ENCODE measurements at places on chromosomes 2 and 18.

DNA sequence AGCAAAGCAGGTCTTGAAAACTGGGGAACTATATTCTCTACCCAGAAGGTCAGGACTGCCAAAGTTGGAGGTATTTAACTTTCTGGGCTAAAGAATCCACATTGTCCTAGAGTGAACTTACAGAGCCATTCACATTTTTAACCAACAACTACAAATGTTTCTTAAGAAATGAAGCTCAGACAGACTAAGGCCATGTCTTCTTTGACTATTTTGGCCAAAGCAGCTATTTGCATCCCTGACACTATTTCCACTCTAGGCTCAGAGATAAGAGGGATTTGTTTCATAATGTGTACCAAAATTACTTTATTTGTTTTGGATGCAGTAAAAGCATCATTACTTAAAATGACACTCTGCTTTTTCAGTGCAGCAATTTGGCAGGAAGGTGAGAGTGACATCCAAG lies 18.1 kb downstream of the PID1 start:
- DNase-seq: no peak
- no peaks in the 10 kb centered on the region for H3K36me3 ChIP-seq
- H3K4me1 ChIP-seq: no peaks in the 10 kb centered on the region
- H3K4me3 ChIP-seq: no peak overlapping the region

- no peaks in the 10 kb centered on the region for H3K27me3 ChIP-seq
- peaks cover 3% of the 10 kb centered on the region for H3K36me3 ChIP-seq
- peaks cover 44% of the 10 kb centered on the region for H3K4me1 ChIP-seq
- no peak overlapping the region for H3K4me3 ChIP-seq
- H3K27ac ChIP-seq: no peak overlapping the region
- no peak for DNase-seq
These were observed 82.6 kb downstream of the HDAC4 start for GRCh38 chr2:239318151-239318611.

GRCh38 chr2:219614076-219614860 lies 13.2 kb upstream of the SLC4A3 start:
- no peak for DNase-seq
- H3K27ac ChIP-seq: no peak overlapping the region
- peaks cover 8% of the 10 kb centered on the region for H3K36me3 ChIP-seq
- no peak overlapping the region for H3K4me3 ChIP-seq
- no peaks in the 10 kb centered on the region for H3K27me3 ChIP-seq

DNA sequence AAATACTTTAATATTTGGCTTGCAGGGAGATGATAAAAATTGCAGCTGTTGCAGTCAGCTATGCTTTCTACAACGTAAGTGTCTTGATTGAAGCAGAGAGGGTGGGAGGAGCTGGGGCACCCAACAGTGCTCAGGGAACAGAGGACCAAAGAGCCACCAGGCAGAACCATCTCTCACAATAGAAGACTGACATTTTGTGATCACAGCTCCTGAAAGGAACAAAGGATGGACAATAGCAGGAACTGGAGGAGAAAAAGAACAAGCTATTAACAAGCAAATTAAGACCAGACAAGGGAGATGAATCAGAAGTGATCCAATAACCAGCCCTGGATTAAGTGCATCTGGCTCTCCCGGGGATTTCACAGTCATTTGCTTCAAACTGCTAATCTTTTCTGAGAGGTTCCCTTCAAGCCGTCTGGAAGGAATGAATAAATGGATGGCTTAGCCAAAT lies 65.7 kb upstream of the SMAD2 start:
- peaks cover 4% of the 10 kb centered on the region for H3K4me1 ChIP-seq
- peaks cover 17% of the 10 kb centered on the region for H3K27me3 ChIP-seq
- H3K4me3 ChIP-seq: no peak overlapping the region
- DNase-seq: no peak
- H3K27ac ChIP-seq: no peak overlapping the region

DNA sequence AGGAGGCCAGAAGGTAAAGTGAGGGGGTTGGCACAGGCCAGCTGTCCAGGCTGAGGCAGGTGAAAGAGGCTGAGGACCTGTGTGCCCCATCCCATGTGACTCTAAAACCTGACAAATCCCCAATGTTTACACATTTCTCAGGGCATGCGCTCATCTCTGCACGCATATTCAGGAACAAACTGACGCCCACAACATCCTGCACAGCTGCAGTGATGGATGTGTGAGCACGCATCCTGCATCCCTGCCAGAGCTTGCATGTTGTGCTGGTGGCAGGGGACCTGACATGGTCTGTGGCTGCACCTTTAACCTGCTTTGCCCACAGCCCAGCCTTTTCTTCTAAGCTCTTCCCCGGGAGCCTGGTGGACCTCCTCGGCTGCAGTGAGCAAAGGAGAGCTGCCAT lies 83.1 kb downstream of the FBXO15 start:
- H3K27ac ChIP-seq: no peak overlapping the region
- H3K4me1 ChIP-seq: peaks cover 2% of the 10 kb centered on the region
- peaks cover 61% of the 10 kb centered on the region for H3K27me3 ChIP-seq
- no peak overlapping the region for H3K4me3 ChIP-seq
- DNase-seq: no peak

- H3K4me3 ChIP-seq: no peak overlapping the region
- H3K27me3 ChIP-seq: peaks cover 36% of the 10 kb centered on the region
- DNase-seq: no peak
These were observed 46.2 kb upstream of the ACMSD start for GRCh38 chr2:134792186-134792585.

DNA sequence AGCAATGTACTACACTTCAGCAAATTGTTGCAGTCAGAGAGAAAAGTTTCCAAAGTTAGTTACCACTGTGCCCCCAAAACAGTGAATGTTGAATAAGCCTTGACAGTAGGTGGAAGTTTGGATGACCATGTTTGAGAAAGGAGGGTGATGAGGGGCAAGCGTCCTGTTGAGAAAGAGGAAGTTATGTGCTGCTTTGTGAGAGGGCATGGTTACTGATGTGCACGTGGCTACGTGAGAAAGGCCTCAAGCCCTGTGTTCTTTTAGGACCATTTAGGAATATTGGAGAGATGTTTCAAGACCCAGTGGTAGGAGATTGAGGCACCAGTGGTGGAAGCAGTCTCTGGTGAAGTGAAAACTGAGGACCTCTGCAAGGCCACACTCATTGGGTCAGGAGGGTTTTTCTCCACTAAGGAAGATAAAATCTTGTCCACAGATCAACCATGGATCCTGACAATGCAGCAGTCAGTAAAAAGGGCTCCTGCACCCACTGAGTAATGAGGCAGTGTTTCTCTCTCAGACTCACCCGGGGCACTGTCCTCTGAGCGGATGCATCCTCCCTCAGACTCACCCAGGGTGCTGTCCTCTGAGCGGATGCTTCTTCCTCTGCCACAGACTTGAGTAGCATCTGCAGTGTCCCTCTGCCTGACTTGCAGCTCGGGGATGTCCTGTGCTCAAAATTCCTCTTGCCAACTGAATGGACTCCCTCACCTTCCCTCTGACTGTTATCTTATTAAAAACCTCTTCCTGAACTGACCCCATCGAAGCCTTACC lies 34.7 kb upstream of the ACTR3 start:
- no peaks in the 10 kb centered on the region for H3K27me3 ChIP-seq
- H3K27ac ChIP-seq: no peak overlapping the region
- H3K4me3 ChIP-seq: no peak overlapping the region
- no peak for DNase-seq
- peaks cover 14% of the 10 kb centered on the region for H3K36me3 ChIP-seq

DNA sequence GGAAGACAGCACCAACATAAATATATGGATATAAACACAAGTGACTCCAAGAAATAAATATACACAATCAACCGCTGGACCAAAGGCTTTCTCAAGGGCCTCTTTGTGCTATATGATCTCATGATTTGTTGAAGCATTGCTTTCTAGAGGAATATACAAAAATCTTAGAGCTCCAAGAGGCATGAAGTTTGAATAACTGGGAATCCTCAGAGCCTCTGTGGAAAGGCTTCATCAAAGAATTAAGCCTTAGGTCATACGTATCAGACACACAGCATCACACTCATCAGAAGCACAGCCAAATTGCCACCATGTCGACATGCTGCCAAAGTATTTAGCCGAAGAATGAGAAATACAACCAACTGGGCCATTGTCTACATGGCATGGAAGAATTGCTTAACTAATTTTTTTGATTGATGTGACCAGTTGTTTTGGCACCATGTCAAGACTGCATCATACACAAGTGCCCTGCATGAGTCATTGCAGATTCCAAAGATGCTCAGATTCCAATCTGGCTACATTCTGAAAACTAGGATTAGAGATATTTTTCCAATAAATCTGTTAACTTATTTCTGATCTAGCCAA lies 860.6 kb upstream of the ZEB2 start:
- H3K36me3 ChIP-seq: no peaks in the 10 kb centered on the region
- H3K27me3 ChIP-seq: no peaks in the 10 kb centered on the region
- no peak overlapping the region for H3K27ac ChIP-seq
- no peaks in the 10 kb centered on the region for H3K4me1 ChIP-seq
- no peak for DNase-seq

- no peak overlapping the region for H3K4me3 ChIP-seq
- no peaks in the 10 kb centered on the region for H3K36me3 ChIP-seq
- H3K27ac ChIP-seq: no peak overlapping the region
These were observed 98.1 kb downstream of the LRRC30 start for GRCh38 chr18:7329016-7329415.

GRCh38 chr2:64769392-64770044 lies 115.8 kb upstream of the SERTAD2 start:
- no peaks in the 10 kb centered on the region for H3K27me3 ChIP-seq
- H3K4me1 ChIP-seq: peaks cover 18% of the 10 kb centered on the region

GRCh38 chr2:109129356-109129920 lies 433 bp downstream of the SH3RF3 start:
- peaks cover 5% of the 10 kb centered on the region for H3K36me3 ChIP-seq
- H3K4me1 ChIP-seq: peaks cover 10% of the 10 kb centered on the region
- no peak overlapping the region for H3K27ac ChIP-seq
- peaks cover 74% of the 10 kb centered on the region for H3K27me3 ChIP-seq
- DNase-seq: no peak

DNA sequence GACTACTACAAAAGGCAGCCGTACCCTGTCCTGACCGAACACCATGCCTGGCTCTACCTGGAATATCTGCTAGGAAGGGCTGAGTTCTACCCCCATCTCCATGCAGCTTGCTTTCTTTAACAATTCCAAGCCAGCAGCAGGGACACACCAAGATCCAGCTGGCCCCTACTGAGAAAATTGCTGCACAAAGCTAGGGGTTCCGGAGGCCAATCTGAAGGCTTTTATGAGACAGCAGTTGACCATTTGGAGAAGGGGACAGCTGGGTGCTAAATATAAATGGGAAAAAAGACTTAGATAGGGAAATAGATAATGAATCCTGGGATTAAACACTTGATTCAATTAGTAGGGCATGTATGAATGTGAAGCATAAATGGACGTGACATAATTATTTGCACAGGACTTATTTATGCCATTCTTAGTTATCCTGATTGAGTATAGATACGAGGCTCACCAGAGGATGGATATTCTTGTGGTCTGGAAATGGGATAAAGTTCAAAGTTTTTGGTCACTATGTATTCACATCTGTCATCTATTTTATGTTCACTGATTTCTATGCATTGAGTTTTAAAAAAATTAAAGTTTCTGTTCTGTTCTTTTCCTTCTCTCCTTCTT lies 204.0 kb downstream of the ZNF521 start:
- no peak for DNase-seq
- H3K27ac ChIP-seq: no peak overlapping the region
- H3K4me3 ChIP-seq: no peak overlapping the region
- H3K4me1 ChIP-seq: peaks cover 2% of the 10 kb centered on the region

DNA sequence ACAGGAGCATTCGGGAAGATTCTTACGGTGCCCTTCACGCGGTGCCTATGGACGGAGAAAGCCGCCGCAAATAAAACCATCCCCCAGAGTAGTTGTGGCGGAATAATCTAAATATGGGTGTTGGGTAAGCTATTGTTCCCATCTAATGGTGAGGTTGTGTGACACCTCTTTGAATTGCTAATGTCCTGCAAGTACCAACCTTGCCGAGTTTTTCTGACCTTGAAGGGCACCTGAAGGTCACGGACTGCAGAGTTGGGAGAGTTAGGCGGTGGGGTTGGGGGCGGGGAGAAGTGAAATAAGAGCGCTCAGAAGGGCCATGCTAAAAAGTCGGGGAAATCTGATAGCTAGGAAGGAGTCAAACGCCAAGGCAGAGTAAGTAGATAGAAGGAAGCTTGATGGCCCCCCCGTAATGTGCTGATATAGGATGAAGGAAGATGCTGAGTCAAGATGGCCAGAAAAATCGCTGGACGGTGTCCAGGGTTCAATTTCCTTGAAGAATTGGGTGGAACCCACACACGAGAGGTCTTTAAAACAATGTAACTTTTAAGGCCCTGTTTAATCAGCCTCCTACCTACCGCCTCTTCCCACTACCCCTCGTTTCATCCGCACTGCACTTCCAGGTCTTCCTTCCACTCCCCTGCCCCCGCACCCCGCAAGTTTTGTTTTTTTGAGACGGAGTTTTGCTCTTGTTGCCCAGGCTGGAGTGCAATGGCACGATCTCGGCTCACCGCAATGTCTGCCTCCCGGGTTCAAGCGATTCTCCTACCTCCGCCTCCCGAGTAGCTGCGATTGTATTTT lies 600 bp downstream of the KATNAL2 start:
- H3K27me3 ChIP-seq: no peaks in the 10 kb centered on the region
- H3K36me3 ChIP-seq: no peaks in the 10 kb centered on the region
- peak overlapping the region; percentile 79 for H3K27ac ChIP-seq
- H3K4me1 ChIP-seq: peaks cover 32% of the 10 kb centered on the region

DNA sequence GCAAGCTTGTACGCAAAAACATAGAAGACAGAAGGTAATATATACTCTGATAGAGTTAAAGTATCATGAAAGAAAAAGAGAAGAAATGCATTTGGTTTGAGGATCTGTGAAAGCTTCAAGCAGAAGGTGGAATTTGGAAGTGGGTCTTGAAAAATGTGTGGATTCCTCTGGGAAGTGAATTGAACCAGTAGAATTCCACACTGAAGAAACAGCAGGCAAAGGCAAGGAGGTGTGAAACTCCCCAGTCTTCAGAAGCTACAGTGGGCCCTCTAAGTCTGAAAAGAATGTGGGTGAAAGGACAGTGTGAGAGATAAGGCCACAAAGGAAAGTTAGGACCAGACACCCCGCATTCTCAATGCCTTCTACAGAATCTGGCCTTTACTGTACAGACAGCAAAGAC lies 25.6 kb downstream of the COBLL1 start:
- H3K4me1 ChIP-seq: no peaks in the 10 kb centered on the region
- H3K36me3 ChIP-seq: no peaks in the 10 kb centered on the region
- DNase-seq: no peak
- H3K4me3 ChIP-seq: no peak overlapping the region

DNA sequence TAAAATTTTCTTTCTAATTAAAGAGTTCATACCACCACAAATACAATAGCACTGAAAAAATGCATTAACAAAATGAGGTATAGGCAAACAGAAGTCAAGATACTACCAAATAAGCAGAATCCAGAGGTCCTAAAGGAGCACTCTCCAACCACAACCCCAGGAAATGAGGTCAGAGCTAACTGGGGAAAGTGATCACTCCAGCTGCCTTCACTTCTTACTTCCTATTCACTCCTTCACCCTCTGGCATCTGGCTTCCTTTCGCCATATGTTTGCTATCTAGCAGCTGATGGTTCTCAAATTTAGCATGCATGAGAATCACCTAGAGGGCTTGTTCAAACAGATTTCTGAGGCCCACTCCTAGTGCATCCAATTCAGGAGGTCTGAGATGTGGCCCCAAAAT lies 212.6 kb upstream of the ACVR2A start:
- H3K36me3 ChIP-seq: no peaks in the 10 kb centered on the region
- H3K4me3 ChIP-seq: no peak overlapping the region
- no peak for DNase-seq
- H3K27me3 ChIP-seq: no peaks in the 10 kb centered on the region
- peak overlapping the region; percentile 32 for H3K27ac ChIP-seq

GRCh38 chr2:1609485-1610095 lies 134.7 kb downstream of the PXDN start:
- H3K36me3 ChIP-seq: peaks cover 4% of the 10 kb centered on the region
- peaks cover 27% of the 10 kb centered on the region for H3K27me3 ChIP-seq
- no peak for DNase-seq
- H3K4me3 ChIP-seq: no peak overlapping the region
- H3K27ac ChIP-seq: no peak overlapping the region
- peaks cover 3% of the 10 kb centered on the region for H3K4me1 ChIP-seq
